ENCODE measurements at places on chromosomes 5 and 9.

- DNase-seq, result no peak
These were observed 382.4 kb downstream of the ARRDC3 start for GRCh38 chr5:91000743-91001142.

DNA sequence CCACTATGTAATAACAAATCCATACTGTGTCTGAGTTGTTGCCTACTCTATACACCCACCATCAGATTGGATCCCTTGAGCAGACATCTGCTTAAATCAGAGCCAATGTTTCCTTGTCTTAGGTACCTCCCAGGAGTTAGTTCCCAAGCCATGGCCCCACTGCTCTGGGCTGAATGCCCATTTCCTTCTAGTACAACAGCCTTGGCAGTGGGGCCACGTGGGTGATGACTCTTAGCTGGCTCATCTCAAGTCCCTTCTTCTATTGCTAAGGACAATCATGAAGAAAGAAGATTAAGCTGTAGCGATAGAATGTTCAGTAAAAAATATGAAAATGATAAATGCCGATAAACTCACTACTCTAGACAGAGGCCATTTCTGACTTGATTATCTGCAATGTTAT, 16.6 kb downstream of the PTGR1 start:
- DNase-seq, result no peak

DNA sequence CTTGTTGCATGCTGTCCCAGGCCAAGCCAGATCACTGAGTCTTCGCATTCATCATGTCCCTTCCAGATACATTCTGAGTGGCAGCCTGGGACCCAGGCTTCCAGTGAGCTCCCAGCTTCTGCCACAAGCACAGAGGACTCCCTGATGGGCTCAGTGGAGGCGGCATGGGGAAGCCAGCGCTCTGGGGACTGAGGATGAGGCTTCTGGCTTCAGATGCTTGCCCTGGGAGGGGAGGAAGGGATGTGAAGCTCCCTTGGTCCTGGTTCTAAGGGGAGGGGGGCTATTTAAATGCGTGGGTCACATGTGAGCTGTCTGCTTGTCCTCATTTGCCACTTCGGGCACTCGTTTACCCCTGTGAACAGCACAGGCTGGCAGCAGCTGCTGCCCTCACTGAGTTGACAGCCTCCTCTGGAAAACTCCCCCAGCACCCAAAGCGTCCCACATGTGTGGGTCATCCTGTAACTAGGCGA, 174.0 kb downstream of the NR3C1 start:
- no peak for DNase-seq

GRCh38 chr5:37838152-37838932, 1.5 kb downstream of the GDNF start:
- DNase-seq, result no peak

GRCh38 chr9:6673326-6674025, 27.9 kb upstream of the GLDC start:
- DNase-seq, result no peak

DNA sequence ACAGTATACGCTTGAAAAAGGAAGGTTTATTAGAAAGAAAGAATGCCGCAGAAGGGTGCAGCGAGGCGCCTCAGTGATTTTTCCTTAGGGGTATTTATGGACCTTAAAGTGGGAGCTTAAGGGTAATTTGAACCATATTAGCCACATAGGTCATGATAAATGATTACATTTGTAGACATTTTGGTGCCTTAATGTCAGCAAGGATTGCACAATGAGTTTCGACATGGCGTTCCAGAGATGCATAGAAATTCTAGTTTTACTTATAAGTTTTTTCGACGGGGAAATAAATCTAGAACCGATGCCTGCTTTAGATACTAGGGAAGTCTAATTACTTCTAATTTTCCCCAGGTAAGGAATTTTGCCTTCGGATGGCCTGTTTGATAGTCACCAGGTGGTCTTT, 20.7 kb upstream of the PANK3 start:
- no peak for DNase-seq

- DNase-seq, result no peak
These were observed 39.8 kb downstream of the ADRA1B start for GRCh38 chr5:159956074-159956473.

DNA sequence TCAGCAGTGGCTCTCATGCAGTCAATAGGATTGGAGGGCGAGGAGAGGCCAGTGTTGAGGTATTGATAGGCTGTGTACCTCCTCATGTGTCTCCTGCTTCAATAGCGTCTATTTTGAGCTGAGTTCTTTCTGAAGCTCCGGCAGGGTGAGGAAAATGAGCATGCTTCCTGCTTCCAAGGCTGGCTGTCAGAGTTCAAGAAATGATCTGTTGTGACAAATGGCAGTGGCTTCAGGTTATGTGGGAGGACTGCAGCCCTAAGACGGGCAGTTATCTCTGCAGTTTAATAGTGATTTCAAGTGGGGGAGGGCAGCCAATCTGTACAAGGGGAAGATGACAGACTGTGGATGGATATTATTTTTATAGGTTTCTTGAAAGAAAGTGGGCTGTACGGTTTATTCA, 54.0 kb upstream of the CXCL14 start:
- no peak for DNase-seq

- no peak for DNase-seq
These were observed 58.8 kb upstream of the TGFBR1 start for GRCh38 chr9:99046068-99046467.

- DNase-seq, result no peak
These were observed 38.6 kb downstream of the TGFBI start for GRCh38 chr5:136067422-136067821.

- no peak for DNase-seq
These were observed 14.2 kb downstream of the GADD45G start for GRCh38 chr9:89619019-89619418.

- DNase-seq, result no peak
These were observed 208.1 kb downstream of the GNA14 start for GRCh38 chr9:77440057-77440456.

DNA sequence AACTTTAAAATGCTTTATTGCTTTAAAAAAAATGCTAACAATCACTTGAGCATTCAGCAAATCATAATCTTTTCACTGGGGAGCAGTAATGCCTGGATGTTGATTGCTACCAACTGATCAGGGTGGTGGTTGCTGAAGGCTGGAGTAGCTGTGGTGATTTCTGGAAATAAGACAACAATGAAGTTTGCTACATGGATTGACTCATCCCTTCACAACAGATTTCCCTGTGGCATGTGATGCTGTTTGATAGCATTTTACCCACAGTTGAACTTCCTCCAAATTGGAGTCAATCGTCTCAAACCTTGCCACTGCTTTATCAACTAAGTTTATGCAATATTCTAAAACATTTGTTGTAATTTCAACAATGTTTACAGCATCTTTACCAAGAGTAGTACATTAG, 83.3 kb downstream of the MLLT3 start:
- DNase-seq, result no peak

DNA sequence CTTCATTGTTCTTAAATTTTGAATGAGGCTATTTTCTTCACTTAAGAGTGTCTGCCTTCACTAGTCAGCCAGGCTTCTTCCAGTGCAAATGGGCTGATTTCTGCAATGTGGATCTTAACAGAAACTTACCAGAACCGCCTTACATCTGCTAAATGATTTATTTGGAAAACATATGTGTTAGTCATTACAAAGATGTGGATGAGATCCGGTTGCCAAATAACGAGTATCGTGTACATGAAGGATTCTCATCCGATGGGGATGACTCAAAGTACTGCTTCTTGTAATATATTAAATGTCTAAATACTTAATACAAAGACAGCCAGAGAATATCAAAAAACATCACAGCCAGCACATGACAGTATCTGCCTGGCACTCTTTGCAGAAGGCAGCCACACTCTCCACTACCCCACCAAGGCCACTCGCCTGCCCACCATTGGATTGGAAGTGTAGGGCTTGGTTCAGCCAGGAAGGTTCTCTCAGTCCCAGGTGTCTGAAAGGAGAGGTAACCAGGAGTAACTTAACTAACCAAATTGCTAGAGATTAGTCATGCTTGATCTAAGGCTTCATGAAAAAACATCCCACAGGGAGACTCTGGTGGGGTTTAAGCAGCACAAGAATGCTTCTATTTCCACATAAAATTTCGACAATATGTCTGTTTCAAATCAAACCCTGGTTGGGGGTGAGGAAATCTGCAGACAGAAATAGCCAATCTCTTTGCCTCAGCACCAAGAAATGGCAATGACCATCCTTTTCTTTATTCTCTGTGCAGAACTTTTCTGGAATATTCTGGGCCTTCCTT, 174.8 kb downstream of the GADD45G start:
- DNase-seq, result no peak

DNA sequence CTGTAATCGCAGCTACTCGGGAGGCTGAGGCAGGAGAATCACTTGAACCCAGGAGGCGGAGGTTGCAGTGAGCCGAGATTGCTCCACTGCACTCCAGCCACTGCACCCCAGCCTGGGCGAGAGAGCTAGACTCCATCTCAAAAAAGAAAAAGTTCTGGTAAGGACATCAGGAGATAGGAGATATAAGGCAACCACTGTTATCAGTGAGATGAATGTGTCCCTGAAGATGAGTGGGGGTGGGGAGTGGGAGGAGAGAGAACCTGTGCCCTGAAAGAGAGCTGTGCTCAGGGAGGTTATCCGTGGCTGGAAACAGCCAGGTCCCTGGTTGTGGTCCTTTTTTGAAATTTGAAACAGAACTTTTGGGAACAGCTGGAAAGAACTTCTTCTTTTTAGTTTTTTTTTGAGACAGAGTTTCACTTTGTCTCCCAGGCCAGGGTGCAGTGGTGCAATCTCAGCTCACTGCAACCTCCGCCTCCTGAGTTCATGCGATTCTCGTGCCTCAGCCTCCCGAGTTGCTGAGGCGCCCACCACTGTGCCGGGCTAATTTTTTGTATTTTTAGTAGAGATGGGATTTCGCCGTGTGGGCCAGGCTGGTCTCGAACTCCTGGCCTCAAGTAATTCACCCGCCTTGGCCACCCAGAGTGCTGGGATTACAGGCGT, 2.6 kb downstream of the PTPA start:
- no peak for DNase-seq

DNA sequence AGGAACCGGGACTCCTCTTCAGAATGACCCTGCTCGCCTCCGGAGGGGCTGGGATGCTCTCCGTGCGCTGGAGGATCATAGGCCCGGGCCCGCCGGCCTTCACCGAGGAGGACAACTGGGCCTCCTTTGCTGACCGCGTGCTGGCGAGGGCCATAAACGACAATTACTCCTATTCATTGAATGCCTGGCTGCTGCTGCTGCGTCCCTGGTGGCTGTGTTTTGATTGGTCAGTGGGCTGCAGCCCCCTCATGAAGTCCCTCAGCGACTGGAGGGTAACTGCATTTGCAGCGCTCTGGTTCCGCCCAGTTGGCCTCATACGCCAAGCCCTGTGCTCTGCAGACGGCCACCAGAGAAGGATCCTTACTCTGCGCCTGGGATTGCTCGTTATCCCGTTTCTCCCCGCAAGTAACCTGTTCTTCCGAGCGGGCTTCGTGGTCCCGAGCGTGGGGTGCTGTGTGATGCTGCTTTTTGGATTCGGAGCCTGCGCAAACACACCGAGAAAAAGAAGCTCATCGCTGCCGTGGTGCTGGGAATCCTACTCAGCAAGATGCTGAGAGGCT, 16.6 kb downstream of the OR2V1 start:
- no peak for DNase-seq

- DNase-seq, result no peak
These were observed 76.4 kb upstream of the FCN1 start for GRCh38 chr9:134993996-134994720.

DNA sequence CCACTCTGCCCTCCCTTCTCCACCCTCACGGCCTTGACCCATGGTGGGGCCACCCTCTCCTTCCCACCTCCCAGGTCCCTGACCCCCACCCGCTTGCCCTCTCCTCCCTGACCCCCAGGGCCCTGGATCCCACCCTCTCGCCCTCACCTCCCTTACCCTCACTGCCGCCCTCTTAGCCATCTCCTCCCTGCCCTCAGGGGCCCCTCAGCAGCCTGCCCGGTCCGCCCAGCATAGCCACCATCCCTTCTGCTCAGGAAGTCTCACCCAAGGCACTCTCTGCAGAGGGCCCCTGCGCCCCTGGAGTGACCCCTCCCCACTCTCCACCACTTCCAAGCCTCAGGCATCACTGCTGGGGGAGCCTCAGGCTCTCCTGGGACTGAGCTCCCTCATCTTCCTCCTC, 66.3 kb downstream of the MRPL36 start:
- DNase-seq, result no peak

GRCh38 chr5:55027595-55027994, 3.5 kb downstream of the GZMK start:
- no peak for DNase-seq

DNA sequence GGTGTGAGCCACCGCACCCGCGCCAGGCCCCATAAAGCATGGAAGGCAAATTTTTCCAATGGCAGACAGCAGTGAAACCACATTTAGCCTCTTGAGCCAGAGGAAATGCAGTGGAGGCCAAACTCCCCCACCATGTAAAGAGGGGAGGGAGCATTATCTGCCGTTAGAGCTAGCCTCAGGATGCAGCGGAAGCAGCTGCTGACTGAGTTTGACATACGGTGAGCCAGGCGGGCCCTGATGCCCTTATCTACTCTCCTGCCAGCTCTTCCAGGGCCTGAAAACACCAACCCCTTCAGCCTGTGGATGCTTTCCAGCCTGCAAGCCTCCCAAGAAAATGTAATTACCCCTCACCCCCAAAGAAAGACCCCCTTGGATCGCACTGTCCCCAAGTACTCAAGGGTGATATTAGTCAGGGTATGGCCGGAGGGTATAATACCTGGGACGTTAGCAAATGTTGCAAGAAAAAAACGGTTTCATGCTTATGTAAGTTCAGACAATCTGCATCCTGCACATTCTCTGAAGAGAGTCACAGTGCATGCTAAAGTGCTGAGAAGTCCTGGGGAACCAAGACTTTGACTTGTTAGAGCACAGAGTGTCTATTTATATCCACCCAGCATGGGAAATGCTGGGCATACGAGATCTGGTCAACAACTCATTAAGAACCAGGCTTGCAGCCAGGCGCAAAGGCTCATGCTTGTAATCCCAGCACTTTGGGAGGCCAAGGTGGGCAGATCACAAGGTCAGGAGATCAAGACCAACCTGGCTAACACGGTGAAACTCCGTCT, 11.3 kb upstream of the GGTA1 start:
- DNase-seq, result no peak

DNA sequence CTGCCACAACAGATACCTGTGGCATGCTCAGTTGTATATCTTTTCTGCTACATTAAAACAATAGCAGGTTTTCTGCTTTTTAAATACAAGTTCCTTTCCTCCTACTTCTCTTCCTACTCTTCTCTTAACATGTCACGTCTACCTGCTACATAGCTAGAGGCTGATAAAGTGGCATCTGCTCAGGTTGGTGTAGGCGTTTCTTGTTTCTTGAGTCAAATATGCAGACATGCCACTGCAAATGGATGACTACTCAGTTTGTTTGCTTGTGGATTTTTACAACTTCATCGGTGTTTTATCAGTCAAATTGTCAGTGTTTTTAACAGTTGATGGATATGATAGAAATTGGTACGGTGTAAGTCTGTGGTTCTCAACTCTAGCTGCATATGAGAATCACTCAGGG, 525.7 kb downstream of the TLE4 start:
- no peak for DNase-seq

- DNase-seq, result no peak
These were observed 69.3 kb upstream of the EGFLAM start for GRCh38 chr5:38189081-38189504.

GRCh38 chr9:81737871-81738507, 48.6 kb upstream of the TLE1 start:
- no peak for DNase-seq
